ENCODE measurements at places on chromosomes 7 and 10.

- no peak for DNase-seq
Observed at GRCh38 chr10:112160834-112161233, 22.7 kb downstream of the GPAM start.

DNA sequence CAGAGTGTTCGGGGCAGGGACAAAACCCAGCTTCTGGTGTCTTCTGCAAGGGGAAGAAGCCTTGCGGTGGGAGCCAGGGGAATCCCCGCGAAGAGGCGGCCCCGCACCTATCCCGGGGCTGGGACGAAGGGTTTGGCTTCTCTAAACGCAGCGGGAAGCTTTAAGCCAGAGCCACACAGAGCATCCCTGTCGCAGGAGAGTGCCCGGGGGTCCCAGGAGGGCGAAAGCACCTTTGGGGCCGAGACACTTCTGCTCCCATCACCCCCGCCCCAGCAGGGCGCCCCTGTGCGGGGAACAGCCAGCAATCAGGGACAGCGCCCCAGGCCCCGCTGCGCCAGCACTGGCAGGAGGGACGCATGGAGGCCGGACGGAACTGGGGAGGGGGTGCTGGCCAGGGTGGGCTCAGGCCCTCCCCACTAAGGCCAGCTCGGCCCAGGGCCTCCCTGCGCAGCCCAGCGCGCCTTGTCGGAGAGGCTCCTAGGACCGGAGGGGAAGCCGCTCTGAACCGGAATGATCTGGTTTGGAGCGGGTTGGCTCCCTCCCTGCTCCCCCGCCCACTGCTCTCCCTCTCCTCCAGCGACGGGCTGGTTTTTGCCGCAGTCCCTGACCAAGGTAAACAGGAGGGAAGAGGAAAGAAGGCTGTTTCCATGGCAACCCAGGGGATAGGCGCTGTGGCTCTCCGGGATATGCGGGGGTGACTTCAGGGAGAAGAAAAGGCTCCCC is 63.9 kb downstream of the TMEM209 start:
- DNase-seq = peak; percentile 80

DNA sequence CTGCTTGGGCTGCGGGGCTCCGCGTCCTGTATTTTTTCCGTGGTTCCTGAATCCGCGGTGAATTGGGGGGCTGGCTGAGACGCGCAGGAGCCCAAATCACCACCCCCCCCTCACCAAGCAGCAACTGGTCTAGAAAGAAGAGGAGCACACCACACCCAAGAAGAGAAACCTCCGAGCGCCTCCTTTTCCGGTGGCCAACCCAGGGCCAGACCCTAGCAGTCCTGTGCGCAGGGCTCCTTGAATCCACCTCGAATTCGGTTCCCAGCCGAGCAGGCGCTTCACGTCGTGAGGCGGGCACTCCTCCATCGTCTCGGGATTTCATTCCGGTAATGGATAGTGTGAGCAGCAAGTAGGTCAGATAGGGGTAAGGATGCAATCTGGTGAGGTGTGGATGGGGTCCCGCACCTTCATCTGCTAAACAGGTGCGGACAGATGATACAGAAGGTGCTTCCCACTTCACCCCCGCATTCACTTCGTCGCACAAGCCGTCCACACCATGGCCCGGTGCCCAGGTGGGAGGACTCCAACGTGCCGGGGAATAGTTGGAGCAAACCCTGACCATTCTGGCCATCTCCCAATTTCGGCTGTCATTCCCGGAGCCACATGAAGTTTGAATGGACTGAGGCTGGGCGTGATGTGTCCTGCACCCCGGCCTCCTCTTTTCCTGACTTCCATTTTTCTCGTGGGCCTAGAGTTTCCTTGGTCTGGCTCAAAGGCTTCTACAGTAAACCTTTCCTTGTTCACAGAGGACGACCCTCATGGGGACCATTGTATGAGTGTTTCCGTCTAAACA is 19.8 kb upstream of the ZNF273 start:
- DNase-seq = peak; percentile 58

DNA sequence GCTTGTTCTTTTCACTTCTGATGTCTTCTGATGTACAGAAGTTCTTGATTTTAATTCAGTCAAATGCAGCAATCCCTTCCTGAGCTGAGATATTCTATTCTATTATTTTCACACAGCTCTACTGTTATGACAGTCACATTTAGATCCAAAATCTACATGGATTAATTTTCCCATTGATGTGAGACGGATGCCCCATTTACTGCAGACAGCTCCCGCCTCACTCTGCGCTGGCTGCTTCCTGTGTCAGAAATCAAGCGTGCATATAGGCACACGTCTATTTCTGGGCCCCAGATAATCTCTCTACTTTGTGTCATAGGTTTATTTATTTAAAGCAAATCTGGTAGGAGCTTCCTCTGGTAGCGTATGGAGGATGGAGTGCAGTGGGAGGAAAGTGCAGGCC is 6.7 kb downstream of the BNIP3 start:
- DNase-seq = no peak

GRCh38 chr7:27111042-27111750 is 8.7 kb upstream of the HOXA2 start:
- DNase-seq = peak; percentile 85

DNA sequence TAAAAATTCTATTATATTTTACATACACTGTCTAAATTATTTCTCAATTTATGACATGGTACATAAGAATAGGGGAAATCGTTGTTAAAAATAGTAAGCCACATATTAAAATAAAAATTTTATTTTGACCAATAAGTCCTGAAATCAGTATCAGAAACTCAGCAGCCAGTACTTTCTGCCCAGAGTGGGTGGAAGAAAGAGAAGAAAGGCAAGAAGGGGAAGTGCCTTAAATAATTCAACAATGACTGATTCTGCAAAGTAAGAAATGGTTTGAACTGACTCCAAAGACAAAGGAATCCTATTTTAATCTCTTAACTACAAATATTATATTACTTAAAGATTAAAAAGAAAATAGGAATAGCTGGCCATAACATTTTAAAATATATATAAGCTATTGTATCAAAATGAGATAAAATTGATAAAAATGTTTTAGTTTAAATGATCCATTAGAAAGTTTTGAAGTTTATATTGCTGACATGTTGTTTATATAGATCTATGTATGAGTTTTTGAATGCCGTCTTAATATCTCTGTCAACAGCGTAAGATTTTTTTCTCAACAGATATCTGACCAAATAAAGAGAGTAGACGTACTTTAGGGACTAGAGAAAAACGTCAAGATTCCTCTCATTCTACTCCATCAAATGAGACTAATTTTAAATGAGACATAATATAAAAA is 30.2 kb upstream of the NRCAM start:
- DNase-seq = no peak

GRCh38 chr7:100680576-100681271 is 7.2 kb downstream of the GNB2 start:
- DNase-seq = peak; percentile 70
